ENCODE measurements at places on chromosomes 16 and 17.
A peak's percentile ranks its signal among the peaks of the same experiment; 100 is the strongest.

- no peak for DNase-seq
Measured at GRCh38 chr17:48385319-48385718, 44.7 kb downstream of the SKAP1 start.

- DNase-seq: no peak
Measured at GRCh38 chr16:50719401-50720337, 22.2 kb upstream of the CYLD start.

DNA sequence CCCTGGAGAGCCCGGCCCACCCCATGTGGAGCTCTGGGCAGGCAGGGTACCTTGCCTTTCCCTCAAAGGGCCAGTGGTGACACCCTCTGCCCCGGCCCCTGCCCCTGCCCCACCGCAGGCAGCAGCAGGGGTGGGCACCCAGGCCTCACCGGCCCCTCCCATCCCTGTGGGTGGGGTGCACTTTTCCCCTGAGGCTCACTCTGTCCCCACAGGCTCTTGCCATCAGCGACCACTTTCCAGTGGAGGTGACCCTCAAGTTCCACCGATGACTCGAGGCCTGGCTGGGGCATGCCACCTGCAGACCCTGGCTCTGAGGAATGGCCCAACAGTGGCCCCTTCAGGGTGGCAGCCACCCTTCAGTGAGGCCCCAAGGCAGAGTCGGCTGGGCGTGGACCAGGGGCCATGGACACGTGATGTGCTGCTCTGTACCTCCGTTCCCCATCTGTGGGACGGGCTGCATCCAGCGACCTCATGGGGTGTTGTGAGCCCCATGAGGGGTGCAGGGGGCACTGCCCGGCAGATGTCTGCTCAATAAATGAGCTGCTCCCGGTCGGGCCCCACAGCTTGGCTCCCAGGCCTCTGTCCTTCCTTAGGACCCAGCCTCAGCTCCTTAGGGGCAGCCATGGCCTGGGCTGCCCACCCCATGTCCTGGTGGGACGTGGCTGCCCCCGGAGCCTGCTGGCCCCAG lies 2.0 kb downstream of the DNASE1L2 start:
- DNase-seq: no peak

GRCh38 chr16:79985606-79986005 lies 385.1 kb upstream of the MAF start:
- no peak for DNase-seq

DNA sequence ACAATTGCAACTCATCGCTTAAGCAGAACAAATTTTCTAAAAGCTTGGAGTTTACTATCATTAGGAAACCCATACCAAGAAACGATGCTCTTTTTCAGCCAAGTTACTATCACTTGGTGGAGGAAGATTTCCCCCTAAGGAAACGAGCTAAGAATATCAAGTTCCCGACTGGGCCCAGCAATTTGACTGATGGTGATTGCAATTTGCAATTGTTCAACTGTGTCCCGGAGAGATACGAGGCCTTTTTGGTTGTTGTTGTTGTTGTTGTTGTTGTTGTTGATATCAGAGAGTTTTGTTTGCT lies 6.2 kb downstream of the HS3ST3A1 start:
- no peak for DNase-seq

GRCh38 chr16:66054095-66054494 lies 312.4 kb upstream of the CDH5 start:
- DNase-seq: no peak

GRCh38 chr17:49456183-49456965 lies 38.7 kb upstream of the NGFR start:
- DNase-seq: no peak

GRCh38 chr16:77213542-77214106 lies 14.4 kb downstream of the SYCE1L start:
- no peak for DNase-seq

DNA sequence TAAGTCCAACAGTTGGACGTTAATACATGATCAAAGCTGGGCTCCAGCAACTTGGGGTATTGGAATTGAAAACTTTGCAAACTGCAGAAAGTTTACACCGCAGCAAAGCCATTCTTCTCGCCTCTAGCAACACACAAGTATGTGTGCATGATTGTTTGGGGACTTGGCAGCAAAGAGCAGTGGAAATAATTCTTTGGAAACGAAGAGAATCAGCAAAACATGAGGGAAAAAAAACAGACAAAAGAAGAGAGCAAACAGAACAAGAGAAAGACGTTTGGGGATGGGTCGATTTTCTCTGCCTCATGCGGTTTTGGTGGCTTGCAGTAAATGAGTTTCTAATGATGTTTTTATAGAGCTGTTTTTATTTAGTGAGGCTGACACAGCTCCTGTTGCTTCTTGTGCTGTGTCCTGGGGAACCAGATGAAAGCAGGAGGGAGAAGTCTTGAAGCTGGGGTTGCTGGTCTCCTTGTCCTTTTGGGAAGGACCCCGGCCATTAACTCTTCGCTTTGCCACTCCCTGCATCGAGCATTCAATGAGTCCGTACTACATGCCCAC lies 502.9 kb downstream of the GRIN2A start:
- DNase-seq: no peak

DNA sequence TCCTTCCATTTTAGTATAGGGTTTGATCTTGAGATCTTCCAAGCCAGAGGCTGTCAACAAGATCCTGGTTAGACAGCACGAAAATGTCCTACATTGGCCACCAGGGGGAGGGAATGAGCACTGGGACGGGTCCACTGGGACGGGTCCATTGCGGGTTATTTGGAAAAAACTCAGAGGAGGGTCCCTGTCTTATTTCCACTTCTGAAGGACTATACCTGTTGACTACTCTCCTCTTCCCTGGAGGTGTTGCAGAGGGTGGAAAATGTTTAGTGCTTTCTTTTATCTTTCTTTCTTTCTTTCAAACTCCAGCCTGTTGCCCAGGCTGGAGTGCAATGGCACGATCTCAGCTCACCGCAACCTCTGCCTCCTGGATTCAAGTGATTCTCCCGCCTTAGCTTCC lies 2.5 kb downstream of the TTLL6 start:
- peak; percentile 28 for DNase-seq

- DNase-seq: no peak
Measured at GRCh38 chr17:10727192-10727591, 2.6 kb downstream of the TMEM220 start.

DNA sequence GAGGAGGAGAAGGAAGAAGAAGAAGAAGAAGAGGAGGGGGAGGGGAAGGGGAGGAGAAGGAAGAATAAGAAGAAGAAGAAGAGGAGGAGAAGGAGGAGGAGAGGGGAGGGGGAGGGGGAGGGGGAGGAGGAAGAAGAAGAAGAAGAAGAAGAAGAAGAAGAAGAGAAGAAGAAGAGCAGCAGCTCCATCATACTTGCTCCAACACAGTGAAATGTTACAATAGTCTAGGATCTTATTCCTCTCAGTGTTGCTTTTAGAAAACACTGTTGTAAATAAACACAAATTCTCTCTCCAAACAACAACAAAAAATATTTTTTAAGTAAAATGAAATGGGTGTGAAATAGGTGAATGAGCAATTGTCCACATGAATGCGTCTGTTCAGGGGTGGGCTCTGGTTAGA lies 126.6 kb upstream of the KCNJ16 start:
- no peak for DNase-seq

DNA sequence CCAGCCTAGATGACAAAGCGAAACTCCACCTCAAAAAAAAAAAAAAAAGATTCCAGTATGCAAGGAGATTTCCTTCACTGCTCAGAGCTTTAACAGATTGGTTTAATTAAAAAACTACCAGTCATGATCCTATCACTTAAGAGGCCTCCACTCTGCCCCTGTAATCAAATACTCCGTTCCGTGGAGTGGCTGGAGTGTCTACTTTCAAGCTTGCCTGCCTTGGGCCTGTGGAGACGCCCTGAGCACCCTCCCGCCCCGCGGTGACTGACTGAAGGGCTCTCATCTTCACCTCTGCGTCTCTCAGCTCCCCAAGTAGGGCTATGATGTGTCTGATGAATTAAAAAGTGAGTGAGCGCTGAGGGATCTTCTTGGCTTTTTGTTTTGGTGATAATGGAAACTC lies 25.3 kb upstream of the TRPV3 start:
- DNase-seq: no peak

DNA sequence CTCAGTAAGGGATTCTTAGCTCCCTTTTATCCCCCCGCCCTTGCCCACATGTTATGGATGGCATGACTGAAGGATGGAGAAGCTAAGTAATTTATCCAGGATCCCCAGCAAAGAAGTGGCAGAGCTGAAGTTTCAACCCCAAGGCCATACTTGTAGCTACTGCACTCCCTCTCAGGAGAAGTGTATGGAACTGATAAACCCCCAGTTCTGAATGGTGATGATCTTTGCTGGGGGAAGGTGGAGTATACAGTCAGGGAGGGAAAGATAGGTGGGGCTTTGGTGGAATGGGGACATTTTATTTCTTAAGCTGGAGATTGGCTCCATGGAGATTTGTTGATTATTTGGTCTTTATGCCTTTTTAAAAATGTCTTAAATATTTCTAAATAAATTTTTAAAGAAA lies 58.3 kb downstream of the TNRC6C start:
- no peak for DNase-seq

- no peak for DNase-seq
Measured at GRCh38 chr17:3723188-3723555, 531 bp upstream of the HASPIN start.

DNA sequence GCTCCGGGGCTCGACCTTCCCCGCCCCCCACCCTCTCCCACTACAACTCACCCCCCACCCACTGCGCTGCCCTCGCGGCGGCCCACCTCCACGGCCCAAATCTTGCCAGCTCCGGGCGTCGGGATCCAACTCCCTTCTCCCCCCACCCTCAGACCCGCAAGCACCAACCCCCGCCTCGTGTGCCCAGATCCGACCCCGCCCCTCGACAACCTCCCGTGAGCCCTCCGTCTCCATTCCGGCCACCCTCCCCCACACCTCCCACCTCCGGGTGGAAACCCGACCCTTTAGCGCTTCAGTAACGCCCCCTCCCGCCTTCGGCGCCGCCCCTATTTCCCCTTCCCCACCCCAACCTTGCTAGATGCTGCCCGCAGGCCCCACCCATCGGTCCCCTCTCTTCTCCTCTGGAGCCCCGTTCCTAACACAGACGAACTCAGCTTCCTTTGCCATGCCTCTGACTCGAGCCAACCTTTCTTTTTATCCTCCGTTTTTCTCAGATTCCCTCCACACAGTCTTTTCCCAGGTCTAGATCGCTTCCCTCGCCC lies 717 bp downstream of the UBE2Z start:
- peak; percentile 88 for DNase-seq

DNA sequence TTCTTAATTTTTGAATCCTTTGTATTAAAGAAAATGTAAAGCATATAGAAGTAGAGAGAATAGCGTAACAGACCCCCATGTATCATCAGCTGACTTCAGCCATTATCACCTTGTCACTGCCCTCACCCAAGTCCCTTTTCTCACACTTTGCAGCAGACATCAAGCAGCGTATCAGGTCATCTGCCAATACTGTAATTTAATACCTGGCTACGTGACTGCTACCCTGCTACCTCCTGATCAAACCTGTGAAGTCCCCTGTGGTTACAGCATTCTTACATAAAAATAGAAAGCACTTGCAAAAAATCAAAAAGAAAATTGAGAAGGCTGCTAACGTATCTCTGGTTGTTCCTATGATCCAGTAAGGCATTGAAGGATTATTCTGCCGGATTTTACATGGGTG lies 96.4 kb downstream of the PLCG2 start:
- no peak for DNase-seq

- DNase-seq: no peak
Measured at GRCh38 chr17:51491416-51491815, 231.1 kb downstream of the UTP18 start.

DNA sequence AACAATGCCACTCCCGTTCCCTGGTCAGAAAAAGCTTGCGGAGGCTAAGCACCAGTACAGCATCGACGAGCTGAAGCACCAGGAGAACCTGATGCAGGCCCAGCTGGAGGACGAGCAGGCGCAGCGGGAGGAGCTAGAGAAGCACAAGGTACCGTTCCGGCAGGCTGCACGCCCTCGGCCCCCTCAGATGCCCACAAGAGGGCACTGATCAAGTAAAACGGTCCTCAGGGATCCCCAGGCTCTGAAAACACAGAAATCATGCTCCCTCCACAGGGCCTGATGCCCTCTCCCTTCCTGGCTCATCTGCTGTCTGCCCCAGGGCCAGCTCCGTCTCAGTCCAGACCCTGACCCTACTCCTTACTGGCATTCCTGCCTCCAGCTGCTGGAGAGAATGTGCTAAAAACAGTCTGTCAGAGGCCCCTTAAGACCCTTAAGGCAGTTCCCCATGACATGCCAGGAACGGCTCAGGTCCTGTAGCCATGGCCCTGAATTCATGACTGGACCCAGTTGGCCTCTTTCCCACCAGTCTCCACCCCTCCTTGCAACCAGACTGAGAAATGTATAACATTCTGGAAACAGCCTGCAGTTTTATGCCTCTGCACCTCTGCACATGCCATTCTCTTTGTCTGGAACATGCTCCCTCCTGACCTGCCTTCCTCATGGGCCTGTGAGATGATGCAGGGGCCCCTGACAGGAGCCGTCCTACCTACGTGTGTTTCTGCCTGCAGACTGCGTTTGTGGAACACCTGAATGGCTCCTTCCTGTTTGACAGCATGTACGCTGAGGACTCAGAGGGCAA lies 21.8 kb downstream of the DRC3 start:
- no peak for DNase-seq

GRCh38 chr17:66715745-66716156 lies 119.2 kb upstream of the CACNG5 start:
- DNase-seq: no peak
